Natural killer cell (primary cell): ENCODE measurements at places on chromosomes 4 and X.
A peak's percentile ranks its signal among the peaks of the same experiment; 100 is the strongest.

DNA sequence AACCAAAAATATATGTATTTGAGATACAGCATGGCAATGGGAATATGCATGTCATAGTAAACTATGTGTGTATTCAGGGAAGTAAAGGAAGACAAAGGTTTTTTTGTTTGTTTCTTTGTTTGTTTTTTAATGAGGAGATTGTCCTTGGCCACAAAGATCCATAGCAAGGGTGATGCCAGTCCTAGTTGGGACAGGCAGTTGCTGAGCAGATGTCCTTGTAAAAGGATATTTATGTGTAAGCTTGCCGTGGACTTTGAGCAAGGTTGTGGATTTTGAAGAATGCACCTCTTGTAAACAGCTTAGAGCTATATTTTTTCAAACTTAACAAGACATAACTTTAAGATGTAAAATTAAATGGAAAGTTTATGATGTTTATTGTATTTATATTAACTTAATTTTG lies 69.9 kb upstream of the GABRE start:
- DNase-seq = no peak

- no peak for DNase-seq
Measured at GRCh38 chrX:37380924-37381323, 31.8 kb downstream of the PRRG1 start.

- no peak for DNase-seq
Measured at GRCh38 chrX:153338836-153339235, 4.9 kb downstream of the ZNF275 start.

- no peak for DNase-seq
Measured at GRCh38 chr4:157514711-157515110, 294.2 kb downstream of the GRIA2 start.

DNA sequence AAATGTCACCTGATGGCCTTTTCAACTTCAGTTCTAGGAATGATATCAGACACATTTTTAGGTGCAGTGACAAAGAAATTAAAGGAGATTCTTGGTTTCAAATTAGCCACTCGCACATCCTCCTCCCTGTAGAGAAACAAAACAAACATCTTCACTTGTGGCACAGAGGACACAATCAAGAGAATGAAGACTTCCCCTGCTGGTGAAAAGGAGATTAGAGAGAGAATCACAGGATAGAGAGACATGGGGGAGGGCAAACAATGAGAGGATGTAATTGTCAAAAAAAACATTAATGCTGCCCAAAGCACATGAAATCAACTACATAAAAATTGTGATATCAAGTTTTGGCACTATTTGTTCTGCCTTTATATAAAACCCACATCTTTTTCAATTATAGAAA lies 34.5 kb downstream of the ACE2 start:
- DNase-seq = no peak

DNA sequence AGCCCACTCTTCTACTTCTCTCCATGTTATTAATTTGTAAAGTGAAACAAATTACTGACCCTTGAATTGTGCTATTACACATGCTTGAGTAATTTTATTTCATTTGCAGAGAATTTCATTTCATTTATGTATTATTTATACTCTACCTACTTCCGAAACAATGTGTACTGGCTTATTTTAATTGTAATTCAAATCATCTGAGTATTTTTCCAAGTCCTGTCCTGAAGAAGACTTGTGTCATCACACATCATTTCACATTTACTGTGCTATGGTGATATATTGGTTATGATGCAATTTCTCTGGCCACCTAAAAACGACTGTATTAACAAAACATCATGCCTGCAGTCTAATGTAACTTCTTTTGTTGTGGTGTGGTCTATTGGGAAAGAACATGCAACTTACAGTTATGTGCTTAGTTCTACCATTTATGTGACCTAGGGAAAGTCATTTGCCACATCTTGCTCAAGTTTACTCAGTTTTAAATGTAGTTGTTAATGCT lies 384.5 kb downstream of the RPA4 start:
- DNase-seq = no peak

GRCh38 chr4:100060765-100061416 lies 110.8 kb upstream of the H2AZ1 start:
- DNase-seq = no peak

DNA sequence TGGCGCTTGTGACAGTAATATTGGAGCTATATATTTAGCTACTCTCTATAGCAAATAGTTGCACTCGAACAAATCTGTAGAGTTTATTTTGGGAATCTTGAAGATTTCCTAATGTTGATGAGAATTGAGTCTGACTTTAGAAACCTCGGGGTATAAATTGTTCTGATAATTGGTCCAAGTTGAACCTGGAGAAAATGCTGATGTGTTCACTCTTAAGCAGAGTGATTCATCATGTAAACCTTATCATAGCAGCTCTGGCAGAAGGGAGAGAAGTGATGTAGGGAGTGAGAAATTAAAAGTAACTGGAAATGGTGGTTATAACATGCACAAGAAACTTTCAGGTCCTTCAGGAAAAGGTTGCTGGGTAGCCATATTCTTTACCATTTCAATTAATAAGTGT lies 16.4 kb upstream of the SLC4A4 start:
- no peak for DNase-seq

- no peak for DNase-seq
Measured at GRCh38 chr4:39933671-39934590, 43.8 kb downstream of the PDS5A start.

DNA sequence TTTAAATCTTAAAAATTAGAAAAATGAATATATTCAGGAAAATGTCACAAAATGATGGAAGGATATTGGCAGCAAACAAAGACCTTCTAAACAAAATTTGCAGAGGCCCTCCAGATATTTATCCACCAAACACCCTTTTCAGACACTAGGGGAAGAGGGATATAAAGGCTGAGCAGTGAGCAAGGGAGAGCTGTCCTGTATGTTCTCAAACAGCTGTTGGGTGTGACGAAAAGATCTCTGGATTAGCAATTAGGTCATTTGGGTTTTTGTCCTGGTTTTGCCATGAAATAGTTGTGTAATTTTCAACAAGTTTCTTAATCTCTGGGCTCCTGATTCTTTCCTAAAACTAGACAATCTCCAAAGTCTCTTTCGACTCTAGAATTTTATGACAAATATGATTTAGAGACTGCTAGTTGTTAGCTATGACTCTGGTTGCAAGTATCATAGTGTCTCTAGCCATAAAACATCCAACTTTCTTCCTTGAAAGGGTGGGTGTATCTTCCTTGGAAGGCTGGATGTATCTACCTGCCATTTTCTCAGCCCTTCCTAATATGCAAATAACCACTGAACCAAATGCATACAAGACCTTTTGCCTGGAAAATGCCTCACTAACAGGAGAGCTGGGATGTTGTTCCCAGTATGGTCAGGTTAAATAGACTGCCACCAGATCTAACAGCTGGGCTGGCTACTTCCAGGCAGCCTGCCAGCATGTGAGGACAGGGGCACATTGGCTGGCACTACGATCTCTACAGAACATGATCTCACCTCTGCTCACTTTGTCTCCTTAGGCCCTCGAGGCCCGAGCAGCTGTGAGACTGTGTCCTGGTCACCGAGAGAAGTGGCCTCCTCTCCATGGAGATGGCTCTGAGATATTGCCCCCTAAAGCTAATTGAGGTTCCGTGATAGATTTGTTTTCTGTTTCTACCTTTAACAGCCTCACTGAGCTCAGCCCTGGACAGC lies 225.5 kb upstream of the JADE1 start:
- DNase-seq = no peak

DNA sequence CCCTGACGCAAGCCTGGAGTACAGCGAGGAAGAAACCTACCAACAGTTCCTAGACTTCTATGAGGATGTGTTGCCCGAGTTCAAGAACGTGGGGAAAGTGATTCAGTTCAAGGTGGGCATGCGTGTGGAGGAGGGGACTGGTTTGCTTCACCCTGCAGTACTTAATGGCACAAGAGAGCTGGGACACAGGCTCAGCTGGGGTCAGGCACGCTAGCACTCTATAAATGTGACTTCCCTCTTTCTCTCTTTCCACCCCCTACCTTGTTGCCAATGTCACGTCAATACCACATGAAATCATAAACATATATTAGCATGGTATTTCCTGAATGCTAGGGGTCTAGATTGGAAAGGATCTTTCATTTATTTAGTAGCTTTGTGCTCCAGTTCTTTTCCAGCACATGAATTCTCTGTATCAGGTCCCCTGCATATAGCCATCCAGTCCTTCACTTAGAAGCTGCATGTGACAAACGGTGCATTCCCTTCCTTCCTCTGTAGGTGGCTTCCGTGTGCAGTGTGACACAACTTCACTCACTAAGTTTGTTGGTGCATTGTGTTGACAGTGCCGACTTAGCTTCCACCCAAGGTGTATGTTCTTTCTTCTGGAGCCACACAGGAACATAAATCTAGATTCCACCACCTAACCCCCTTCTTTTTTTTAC lies 25.6 kb downstream of the ZRSR2 start:
- DNase-seq = peak; percentile 63

DNA sequence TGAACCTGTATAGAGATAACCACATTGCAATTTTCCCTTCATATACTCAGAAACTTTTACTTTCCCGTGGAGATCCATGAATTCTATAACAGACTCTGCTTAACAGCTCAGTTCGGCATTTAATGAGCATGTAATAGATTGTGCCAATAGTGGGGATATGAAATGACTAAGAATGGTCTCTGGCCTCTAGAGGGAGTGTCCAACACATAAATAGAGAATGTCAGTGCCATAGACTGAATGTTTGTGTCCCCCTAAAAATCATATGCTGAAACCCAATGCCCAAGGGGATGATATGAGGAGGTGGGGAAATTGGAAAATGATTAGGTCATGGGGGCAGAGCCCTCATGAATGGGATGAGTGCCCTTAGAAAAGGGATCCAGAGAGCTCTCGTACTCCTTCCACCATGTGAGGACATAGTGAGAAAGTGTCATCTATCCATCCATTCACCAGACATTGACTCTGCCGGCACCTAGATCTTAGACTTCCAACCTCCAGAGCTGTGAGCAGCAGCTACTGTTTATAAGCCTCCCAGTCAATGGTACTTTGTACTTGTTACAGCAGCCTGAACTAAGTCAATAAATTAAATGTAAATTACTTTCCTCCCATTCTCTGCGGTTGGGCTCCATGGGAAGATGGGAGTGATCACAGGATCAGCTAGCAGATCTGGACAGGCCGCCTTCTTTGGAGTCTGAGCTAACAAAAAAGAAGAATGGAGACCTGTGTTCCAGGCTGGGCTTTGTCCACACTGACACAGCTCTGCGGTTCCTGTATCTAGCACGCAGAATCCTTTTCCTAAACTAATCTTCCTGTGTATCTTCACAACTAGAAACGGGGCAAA lies 28.1 kb upstream of the HPSE start:
- DNase-seq = peak; percentile 11

GRCh38 chr4:143404555-143404954 lies 67.9 kb downstream of the GAB1 start:
- DNase-seq = no peak

DNA sequence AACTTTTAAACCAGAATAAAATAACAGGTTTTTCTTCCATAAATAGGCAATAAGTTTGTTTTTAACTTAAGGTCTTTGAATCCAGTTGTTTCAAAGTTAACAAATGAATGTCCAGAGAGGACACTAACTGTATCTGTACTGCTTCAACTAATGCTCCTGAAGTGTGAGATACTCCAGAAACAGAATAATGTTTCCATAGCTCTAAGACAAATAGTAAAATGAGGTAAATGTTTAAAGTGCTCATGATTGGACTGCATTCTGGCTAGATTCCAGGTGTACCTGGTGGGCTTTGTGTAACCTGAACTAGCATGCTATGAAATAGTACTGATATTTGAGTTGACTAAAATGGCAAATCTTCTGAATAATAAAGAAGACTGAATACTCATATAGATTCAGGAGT lies 51.7 kb downstream of the METTL14 start:
- DNase-seq = no peak

GRCh38 chrX:110318664-110318968 lies 731 bp upstream of the AMMECR1 start:
- no peak for DNase-seq

- DNase-seq = no peak
Measured at GRCh38 chr4:42566835-42567234, 90.1 kb downstream of the ATP8A1 start.

GRCh38 chrX:45781901-45782553 lies 581.4 kb upstream of the DIPK2B start:
- DNase-seq = no peak

DNA sequence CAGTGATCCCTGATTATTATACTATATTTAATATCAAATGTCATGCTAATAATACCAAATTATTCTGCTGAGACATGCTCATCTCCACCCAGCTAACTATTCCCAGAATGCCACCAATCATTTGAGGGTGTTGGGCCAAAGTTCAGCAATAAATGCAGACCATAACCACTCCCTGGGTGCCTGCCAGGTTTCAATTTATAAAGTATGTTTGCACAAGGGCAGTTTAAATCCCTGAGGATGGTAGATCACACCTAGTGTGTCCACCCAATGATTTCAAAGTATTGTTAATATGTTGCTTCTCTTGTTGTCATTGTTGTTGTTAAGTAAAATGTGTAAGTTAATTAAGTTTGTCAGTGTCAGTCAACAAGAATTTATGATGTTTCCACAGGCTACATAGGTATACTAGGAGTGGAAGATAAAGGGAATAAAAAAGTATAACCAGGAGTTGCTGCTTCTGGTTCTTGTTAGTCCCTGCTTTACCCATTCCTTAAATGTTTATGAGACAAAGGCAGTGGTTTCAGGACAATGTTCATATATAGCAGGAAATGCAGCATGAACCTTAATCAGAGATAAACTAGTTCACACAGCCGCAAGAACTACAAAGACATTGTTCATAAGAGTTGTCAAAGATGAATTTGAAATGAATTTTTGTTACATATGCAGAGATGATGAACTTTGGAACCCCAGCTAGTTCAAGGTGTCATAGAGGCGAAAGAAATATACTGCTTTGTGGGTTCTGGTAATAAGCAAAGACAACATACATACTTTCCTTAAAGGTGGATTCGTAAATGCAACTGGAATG lies 25.5 kb downstream of the HPGD start:
- DNase-seq = no peak

DNA sequence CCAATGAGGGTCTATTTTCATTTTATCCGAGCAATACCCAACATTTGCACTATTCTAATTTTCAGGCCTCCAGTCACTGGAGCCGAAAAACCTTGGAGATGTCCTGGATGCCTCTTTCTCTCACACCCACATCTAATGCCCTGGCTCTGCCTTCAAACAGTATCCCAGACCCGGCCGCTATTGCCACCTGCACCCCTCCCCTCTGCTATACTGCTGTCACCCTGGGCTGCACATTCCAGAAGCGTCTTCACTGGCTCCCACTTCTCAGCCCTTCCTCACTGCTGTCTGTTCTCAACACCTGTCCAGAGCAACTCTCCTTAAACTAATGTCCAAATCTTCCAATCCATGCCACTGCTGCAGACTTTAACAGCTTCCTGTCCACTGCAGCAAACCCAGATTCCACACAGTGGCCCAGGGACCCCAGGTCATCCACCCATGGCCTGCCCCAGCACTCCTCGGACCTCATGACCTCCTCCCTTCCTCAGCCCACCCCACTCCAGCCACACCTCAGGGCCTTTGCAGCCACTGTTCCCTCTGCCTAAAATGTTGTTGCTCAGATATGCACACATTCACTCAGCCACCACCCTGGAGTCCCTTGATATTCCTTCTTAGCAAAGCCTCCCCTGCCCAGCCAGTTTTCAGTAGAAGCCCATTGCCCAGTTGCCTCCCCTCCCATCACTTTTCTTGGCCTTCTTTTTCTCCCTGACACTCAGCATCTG lies 30.5 kb upstream of the PPP2R2C start:
- no peak for DNase-seq

GRCh38 chr4:27702730-27703431 lies 842.2 kb downstream of the STIM2 start:
- DNase-seq = no peak
